Activated T-helper 17 cell treated with anti-CD3 and anti-CD28 coated beads, Interleukin-2, amount 50 U/mL, for 72 hours (primary cell): ENCODE measurements at places on chromosomes 7 and 10. TPM values are rescaled to one million over a fixed set of nuclear protein-coding genes. Genes with fewer than 3 reads are reported as not detected.

GRCh38 chr10:126259760-126260479 lies 128.4 kb downstream of the ADAM12 start:
- no peak for ATAC-seq

The FFAR4 gene
- total RNA-seq = not detected

GRCh38 chr7:139603896-139604295 lies 80.4 kb downstream of the CLEC2L start:
- ATAC-seq = no peak

The NPY4R gene
- total RNA-seq = not detected

The SHTN1 gene
- total RNA-seq = 0.28 TPM

GRCh38 chr10:73889014-73889413 lies 14.7 kb upstream of the CAMK2G start:
- peak; percentile 90 for ATAC-seq

DNA sequence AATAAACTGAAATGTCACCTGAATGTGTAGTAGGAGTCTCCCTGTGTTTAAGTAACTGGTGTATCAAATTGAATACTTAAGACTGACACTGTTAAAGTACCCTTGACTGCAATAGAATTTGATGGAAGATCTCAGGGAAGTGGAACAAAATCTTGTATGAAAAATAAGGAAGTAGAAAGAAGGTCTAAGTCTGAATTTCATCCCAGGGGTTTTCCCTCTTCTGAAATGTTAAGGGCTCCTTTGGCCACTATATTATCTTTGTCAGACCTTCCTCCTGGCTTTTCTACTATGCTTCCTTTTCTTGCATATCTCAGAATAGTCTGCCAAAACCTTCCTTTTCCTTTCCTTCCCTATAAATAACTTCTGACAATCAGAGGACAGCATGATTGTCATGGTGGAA lies 59.6 kb downstream of the BLNK start:
- no peak for ATAC-seq

The ZNF736 gene
- 23.7 TPM for total RNA-seq

The ZP3 gene
- total RNA-seq = 13.0 TPM

DNA sequence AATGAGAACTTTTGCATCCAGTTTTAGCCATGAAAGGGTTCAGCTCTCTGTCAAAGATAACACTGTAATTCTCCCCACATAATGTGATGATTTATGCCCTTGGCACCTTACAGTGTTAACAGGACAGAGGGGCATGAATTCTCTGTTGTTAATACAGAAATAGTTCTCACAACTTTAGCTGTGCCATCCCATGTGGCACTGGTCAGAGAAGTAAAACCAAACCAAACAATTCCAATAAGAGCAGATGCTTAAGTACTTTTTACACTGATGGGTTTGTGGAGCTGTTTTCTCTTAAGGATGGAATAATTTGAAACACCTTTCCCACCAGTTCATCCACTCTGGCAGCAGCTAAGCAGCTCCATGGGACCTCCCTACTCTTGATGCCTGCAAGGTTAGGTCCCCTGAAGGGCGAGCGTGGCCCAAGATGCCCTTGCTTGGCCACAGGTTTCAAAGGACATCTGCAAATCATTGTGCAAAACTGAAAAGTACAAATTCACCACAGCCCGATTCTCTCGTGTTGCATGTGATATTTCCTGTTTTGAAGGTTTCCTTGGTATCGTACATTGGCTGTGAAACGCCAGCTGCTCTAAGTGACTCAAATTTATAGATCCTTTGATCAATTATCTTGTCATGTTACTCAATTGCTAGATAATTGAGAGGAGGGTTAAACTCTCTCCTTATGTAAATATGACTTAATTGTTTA lies 82.5 kb upstream of the CREB5 start:
- peak; percentile 62 for ATAC-seq

The ATP6V0E2 gene
- total RNA-seq = 72.9 TPM

GRCh38 chr7:47142169-47142866 lies 439.6 kb downstream of the TNS3 start:
- ATAC-seq = no peak

- peak; percentile 94 for ATAC-seq
Observed at GRCh38 chr7:26166684-26167266, 14.8 kb downstream of the NFE2L3 start.

The C10orf95 gene
- total RNA-seq = 0.29 TPM

DNA sequence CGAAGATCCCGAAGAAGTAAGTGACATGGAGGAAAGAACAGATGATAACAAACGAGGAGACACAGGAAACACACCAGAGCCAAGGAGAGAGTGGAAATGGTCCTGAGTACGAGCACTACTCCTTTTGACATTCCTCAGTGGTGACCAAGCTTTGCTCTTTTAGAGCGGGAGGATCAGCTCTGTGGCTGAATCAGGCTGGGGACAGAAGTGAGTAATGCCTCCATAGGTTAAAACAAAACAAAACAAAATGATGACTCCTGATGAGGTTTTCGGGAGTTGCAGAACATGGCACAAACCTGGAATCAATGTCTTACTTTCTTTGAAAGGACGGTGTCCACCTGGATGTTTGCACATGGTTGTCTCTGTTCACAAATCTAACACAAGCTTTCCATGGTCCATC lies 30.3 kb upstream of the TCF7L2 start:
- ATAC-seq = no peak

DNA sequence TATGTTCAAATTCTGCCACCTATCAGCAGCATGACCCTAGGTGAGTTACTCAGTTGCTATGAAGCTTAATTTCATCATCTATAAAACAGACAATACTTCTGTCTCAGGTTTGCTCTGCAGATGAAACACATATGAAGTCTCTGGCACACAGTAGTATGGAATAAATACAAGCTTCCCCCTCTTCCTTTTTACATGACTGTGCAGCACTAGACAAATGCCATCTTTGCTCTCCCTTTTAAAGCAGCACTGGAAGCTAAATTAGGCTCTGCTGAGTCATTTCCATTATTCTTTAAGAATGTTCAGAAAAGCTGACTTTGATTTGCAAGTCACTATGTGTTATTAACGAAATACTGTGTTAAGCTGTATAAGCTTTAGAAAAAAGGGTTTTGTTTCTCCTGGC lies 40.7 kb upstream of the ANAPC16 start:
- ATAC-seq = no peak
